ENCODE measurements at places on chromosomes 1 and 21.

DNA sequence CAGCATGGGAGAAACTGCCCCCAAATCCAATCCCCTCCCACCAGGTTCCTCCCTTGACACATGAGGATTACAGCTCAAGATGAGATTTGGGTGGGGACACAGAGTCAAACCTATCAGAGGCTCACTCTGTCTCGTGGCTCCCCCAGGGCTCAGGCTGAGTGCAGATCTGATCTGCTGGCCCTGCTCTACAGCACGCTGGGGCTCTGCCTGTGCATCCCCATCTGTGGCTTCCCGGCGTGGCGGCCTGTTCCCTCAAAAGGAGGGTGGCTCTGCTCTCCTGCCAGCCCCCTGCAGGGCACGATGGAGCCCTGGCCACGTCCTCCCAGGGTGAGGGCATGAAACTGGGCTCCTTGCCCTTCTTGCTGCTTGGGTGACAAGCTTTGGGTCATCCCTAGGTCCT lies 19.8 kb upstream of the SMYD3 start:
- no peak for DNase-seq

DNA sequence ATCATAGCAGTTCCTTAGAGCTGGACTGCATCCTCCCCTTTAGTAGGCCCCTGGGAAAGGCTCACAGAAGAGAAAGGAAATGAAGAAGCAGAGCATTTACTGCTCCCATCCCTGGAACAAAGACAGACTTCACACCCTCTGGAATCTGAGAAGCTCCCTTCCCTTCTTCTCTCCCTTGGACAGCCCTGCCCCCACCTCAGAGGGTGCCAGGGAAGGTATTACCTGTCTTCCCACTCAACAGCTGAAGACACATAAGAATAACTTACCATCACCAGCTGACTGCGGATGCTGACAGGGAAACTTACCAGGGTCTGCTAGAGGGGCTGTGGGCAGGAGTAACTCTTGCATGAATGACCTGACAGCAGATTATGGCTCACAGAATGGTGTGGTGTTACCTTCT lies 14.1 kb upstream of the FAAH start:
- DNase-seq, result no peak

DNA sequence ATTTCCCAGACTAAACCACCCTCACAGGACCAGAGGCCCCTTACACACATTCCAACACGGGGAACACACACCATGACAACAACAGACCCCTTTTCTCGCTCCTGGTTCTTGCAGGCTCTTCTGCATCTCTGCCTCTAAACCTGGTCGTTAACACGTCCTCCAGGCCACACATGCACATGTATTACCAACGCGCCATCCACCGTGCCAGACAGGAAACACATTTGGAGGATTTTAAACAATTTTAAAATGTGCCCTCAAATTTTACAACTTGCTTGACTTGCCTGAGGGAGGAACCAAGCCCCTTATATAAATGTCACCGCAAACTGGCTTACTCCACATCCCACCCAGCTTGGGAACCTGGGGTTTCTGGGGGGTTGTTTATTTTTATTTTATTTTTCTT lies 16.9 kb upstream of the EFNA1 start:
- no peak for DNase-seq

DNA sequence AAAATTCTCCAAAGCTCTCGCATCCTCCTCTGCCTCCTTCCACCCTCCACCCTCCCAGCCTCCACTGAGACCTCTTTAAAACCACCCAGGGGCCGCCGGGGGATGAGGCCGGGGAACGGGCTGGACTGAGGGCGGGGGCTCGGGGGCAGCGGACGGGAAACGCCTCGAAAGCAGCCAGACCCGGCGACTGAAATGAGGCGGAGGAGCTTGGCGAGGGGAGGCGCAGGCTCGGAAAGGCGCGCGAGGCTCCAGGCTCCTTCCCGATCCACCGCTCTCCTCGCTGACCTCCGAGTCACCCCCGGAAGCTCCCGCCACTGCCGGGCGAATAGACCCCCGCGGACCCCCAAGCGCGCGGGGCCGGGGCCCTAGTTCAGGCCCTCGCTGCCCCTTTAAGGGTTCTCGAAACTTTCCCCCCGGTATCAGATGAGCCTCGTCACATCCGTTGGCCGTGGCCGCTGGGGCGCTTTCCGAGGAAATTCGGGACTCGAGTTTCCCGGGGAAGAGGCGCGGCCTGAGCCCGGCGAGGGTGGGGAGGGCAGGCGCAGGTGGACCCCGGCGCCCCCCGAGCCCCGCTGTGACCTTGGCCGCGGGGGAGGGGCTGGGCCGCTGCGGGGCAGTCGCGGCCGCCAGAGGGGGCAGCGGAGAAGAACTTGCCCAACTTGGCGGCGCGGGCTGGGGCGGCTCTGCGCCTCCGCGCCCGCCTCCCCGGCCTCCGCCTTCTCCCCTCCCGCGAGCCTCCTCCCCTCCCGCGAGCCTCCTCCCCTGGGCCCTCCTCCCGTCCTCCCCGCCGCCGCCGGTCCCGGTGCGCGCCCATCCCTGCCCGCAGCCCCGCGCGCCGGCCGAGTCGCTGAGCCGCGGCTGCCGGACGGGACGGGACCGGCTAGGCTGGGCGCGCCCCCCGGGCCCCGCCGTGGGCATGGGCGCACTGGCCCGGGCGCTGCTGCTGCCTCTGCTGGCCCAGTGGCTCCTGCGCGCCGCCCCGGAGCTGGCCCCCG lies at the start of gene BACE2:
BACE2 (plus strand) TSS at position 813 of the 995 bp plus-strand sequence; CDS start at position 917, 104 bp downstream.
- peak; percentile 75 for DNase-seq

- DNase-seq, result no peak
These were observed 226.7 kb downstream of the KCNT2 start for GRCh38 chr1:196381544-196381943.

- no peak for DNase-seq
These were observed 1012.7 kb downstream of the ADGRL2 start for GRCh38 chr1:82813386-82813785.

- DNase-seq, result no peak
These were observed 120.4 kb upstream of the IRF2BP2 start for GRCh38 chr1:234730475-234730769.

DNA sequence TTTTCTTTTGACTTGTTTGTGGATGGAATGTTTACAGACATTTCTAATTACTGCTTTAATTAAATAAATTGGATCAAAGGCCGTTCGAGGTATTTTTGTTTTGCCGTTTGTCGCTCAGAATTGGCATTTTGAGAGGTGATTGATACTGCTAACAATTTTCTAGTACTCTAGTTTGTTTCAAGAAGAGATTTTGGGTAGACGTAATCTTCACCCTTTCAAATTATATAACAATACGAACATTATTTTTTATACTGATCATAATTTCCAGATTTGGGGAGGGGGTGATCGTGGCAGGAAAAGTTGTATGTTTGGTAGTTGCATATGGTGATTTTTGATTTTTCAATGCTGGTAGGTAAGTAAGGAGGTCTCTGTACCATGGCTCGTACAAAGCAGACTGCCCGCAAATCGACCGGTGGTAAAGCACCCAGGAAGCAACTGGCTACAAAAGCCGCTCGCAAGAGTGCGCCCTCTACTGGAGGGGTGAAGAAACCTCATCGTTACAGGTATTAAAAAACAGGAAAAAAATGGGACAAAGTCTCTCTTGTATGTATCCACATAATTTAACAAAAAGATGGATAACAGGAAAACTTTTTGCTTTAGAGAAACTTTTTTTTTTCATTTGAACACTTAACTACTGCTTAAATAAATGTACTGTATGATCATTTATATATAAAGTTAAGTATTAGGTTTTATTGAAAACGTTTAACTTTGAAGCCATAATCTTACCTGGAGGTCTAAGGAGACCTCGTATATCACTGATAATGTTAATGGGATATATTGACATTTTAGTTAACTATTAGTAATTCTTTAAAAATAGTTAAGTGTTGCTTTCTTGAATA lies 1.7 kb downstream of the H3-3A start:
- DNase-seq, result peak; percentile 10

DNA sequence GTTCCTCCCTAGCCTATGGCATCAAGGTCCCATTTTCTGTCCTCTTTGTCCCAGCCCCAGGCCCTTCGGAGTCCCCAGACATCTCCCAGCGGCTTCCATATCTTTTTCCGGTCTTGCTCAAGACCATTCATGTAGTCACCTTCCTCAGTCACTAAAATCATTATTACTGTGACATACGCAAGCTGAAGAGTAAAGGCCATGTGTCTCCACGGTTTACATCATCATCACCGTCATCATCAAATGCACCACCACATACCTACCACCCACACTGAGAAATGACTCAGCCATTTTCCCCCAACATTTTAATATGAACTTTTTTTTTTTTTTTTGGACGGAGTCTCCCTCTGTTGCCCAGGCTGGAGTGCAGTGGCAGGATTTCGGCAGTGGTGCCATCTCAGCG lies 43.4 kb downstream of the FHAD1 start:
- peak; percentile 58 for DNase-seq

- no peak for DNase-seq
These were observed 25.5 kb downstream of the UTS2 start for GRCh38 chr1:7827126-7827955.

DNA sequence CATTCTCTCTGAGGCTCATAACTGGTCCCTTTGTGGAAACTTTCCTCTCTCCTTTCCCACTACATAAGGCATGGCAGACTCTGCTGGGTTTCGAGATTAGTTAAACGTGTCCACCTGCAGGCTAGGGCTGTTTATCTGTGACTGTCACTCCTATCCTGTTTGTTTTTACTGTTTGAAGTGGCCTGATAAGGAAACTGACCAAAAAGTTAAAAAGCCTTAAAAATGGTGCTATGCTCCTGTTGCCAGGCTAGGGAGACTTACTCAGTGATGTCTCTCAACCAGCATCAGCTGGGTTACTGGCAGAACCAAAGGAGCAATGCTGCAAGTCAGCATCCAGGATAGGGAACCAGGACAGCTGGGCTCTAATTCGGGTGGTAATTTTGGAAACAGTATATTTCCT lies 3.9 kb downstream of the PIGV start:
- no peak for DNase-seq

- peak; percentile 56 for DNase-seq
These were observed 773 bp downstream of the IFNGR2 start for GRCh38 chr21:33403786-33404585.

GRCh38 chr1:211352985-211353515 lies 26.4 kb downstream of the TRAF5 start:
- no peak for DNase-seq

DNA sequence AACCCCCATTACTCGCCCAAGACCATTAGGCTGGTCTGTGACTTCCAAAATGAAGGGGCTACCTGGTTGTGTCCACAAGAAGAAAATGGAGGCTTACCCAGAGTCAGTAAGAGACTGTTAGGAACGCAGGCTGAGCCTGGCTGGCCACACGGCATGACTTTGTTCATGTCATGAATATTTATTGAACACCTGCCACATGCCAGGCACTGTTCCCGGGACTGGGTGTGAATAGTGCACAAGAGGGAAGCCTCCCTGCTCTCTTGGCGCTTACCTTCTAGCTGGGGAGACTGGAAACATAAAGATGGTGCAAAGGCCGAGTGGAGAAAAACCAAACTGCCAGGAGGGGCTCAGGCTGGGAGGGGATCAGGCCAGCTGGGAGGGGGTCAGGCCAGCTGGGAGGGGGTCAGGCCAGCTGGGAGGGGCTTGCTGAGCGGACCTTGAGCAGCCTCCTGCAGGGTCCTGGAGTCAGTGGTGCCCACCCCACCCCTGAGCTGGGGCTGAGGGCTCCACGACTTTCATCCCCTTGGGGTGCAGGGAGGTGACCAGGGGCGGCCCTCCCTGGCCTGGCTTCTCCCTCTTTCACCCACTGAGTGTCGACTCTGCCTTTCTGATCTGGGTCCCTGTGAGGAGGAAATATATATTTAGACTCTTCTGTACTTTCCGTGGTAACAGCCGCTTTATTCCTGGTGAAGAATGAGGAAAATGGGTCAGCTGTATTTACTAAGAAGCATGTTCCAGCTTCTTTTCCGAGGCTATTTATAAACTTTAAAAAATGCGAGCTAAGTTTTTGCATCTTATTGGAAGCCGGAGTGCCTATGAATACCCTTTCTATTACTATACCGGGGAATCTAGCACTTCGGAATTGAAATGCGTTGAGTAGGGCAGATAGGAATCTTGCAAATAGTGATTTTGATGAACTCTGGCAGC lies 139.0 kb downstream of the CAMTA1 start:
- no peak for DNase-seq

GRCh38 chr1:16151995-16152384 lies 3.9 kb downstream of the EPHA2 start:
- DNase-seq, result no peak

DNA sequence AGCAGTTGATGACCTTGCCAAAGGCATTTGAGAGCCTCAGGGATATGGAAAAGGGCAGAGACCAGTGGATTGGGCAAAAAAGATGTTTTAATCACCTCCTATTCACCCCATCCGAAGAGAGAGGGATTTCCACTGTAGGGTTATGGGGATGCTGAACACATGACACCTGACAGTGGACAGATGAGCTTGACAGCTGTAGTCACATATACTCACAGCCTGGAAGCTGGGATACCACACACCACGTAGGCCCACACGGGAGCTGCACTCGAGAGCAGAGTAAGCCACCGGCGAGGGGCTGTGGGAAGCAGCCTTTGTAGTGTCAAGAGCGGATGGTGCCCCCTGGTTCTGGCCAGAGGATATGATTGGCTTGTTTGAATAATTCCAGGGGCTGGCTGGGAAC lies 20.0 kb downstream of the ZBTB40 start:
- no peak for DNase-seq

- peak; percentile 48 for DNase-seq
These were observed 57.1 kb downstream of the TMEM53 start for GRCh38 chr1:44616991-44617702.

DNA sequence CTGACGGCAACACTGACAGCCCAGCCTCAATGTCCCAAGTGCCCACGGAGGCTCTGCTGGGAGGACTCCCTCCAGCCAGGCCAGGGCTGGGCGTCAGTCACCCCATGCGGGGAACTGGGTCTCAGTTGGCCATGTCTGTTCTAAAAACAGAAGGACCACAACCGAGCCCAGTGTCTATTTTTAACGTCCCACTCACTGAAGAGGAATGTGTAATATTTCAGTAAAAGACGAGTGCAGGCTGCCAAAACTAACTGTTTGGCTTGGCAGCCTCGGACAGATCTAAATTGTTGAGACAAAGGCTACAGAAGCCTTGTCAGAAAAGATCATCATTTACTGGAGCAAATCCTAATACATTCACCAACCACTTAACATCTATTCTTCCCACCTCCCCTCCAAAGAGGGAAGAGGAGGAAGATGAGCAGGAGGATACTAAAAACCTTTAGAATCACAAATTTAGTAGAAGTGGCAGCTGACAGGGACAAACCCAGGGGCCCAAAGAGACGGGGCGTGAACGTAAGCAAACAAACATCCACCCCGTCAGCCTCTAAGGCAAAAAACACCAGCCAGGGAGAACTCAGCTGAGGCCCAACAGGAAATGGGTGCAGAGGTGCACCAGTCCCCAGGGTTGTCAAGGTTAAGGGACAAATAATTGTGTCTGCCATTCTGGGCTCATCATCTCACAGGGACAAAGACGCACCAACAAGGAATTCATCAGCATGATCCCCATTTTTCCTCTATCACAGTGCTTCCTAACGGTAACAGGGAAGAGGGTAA lies 18.7 kb downstream of the C1orf198 start:
- DNase-seq, result peak; percentile 97
